Temporal lobe (tissue), 4 donors: ENCODE measurements at places on chromosomes 2 and 18. TPM values are rescaled to one million over a fixed set of nuclear protein-coding genes. Genes with fewer than 3 reads are reported as not detected.

The CHRNA1 gene
- total RNA-seq, result not detected

The TGFA gene
- total RNA-seq, result 3.7 TPM

The INPP5D gene
- total RNA-seq, result 2.7 TPM

The LIMS4 gene
- 0.25 TPM for total RNA-seq

The GKN1 gene
- 2.0 TPM for total RNA-seq
